CD4-positive, alpha-beta T cell (primary cell): ENCODE measurements at places on chromosomes 2 and 18.

GRCh38 chr18:73663581-73663980 lies 484.1 kb downstream of the FBXO15 start:
- DNase-seq: no peak

- DNase-seq: peak; percentile 32
Measured at GRCh38 chr18:13501891-13502290, 224.5 kb downstream of the FAM210A start.

DNA sequence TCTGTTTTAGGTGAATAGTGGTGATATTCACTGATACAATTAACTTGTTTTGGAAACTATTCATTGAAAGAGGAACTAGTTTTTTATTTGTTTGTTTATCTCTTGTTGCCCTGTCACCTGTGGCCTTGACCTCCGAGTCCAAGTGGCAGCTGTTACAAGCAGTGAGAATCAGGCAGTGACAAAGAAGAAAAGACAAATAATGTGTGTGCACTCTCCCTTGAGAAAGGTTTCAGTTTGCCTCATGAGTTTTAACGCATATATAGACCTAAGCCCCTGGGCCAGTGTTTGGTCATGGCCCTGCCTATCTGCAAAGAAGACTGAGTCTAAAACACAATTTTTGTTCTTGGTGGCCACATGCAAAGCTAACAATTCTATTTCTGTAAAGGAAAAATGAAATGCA lies 15.3 kb downstream of the KYNU start:
- DNase-seq: no peak

GRCh38 chr18:68779169-68779568 lies 18.7 kb upstream of the CCDC102B start:
- DNase-seq: no peak

GRCh38 chr18:49241852-49242251 lies 218.6 kb downstream of the DYM start:
- DNase-seq: no peak

DNA sequence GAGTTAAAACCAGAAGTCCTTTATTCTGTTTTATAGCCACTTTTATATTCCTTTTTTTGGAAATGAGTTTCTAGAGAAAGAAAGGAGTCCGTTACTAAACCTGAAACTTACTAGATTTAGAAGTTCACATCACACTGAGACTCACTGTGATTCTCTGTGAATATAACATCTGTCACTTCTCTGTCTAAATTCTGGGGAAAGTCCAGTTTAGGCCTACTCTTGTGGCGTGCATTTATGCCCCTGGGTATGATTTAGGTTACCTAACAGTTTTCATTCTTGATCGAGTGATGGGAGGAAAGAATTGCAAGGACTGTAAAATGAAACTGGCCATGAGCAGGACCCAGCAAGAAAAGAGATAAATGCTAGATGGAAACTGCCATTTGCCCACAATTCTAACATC lies 449.6 kb downstream of the SPAG16 start:
- DNase-seq: no peak

- DNase-seq: no peak
Measured at GRCh38 chr2:55732854-55733253, 39.2 kb upstream of the PNPT1 start.

DNA sequence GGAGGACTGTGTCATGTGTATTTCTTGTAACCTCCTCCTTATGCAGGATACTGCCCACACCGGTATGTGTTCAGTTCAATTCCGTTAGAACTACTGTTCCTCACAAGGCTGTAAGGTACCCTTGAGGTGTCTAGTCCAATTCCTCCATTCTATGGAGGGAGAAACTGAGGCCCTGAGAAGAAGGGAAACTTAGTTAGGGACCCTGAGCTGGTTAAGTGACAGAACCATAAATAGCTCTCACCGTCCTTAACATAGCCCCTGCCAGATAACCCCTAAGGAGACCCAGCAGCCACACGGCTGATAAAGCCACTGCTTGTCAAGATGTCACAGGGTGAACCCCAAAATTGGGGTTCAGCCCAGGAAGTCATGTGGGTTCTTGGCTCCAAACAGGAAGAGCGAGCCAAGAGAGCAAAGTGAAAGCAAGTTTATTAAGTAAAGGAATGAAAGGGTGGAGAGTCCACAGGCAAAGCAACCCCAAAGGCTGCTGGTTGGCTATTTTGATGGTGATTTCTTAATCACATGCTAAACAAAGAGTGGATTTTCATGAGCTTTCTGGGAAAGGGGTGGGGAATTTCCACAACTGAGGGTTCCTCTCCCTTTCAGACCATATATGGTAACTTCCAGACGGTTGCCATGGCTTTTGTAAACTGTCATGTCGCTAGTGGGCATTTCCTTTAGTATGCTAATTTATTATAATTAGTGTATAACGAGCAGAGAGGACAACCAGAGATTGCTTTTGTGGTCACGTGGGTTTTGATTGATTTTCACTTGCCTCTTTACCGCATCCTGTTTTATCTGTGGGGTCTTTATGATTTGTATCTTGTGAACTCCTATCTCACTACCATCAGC lies 83.4 kb upstream of the RTN4 start:
- peak; percentile 10 for DNase-seq

DNA sequence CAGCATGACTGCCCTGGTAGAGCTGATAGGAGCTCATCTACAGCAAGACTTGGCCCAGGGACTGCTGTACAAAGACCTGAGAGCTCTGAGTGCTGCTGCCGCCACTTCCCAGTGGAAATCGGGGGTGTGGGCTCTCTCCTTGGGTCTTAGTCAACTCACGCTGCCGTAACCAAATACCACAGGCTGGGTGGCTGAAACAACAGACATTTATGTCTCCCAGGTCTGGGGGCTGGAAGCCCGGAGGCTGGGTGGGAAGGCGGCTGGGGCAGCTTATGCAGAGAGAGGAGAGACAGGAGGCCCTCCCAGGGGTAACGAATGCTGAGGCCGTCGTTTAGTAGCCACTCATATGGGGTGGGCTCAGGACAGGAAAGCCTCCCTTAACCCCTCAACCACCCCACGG lies 15.4 kb upstream of the MAL start:
- no peak for DNase-seq

GRCh38 chr2:156935616-156936015 lies 321.9 kb upstream of the GALNT5 start:
- no peak for DNase-seq

- no peak for DNase-seq
Measured at GRCh38 chr2:227862227-227862740, 9.1 kb upstream of the DAW1 start.

GRCh38 chr2:208294482-208295024 lies 28.5 kb downstream of the PIKFYVE start:
- DNase-seq: no peak

GRCh38 chr2:181106789-181107627 lies 126.6 kb downstream of the UBE2E3 start:
- no peak for DNase-seq

- no peak for DNase-seq
Measured at GRCh38 chr2:161332371-161332967, 24.2 kb downstream of the PSMD14 start.

- no peak for DNase-seq
Measured at GRCh38 chr2:165191096-165191728, 12.6 kb downstream of the SCN3A start.

DNA sequence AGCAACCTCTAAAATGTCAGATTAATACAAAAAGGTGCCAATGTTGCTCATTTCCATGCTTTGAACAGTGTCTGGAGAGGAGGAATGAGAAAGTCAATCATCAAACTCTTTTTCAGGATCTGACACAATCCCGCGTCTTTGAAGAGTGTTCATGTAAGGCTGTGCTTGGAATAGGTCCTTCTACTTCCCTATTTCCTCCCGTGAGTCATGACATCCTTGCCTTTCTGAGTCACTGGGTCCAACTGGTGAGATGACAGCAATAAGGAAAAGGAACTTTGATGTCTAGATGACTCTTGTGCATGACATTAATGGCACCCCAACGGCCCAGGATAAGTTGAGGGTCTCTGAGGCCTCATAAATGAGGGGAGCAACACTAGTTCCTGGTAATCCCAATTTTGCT lies 109.0 kb upstream of the CELF4 start:
- DNase-seq: no peak

DNA sequence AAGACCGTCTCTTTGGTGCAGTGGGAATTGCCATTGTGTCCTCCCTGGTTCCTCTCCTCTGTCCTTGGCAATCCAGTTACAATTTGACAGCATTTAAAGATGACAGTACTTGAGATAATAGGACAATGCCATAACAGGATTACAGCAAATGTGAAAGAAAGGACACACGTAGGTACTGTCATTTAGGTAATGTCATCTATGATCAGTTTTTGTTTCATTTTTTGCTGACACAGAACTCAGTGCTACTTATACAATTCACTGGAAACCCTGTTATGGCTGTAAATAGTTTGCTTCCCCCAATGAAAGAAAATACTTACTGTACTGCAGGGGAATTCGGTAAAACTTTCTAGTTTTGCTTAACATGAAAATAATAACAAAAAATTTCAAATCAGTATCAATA lies 65.2 kb downstream of the BCL11A start:
- DNase-seq: no peak

GRCh38 chr2:232833830-232834229 lies 36.2 kb upstream of the SNORC start:
- DNase-seq: no peak
